ENCODE measurements at places on chromosomes 12 and 14. TPM values are rescaled to one million over a fixed set of nuclear protein-coding genes. Genes with fewer than 3 reads are reported as not detected.

GRCh38 chr12:99600388-99600787 is 47.2 kb upstream of the GARIN6 start:
- no peak for DNase-seq

DNA sequence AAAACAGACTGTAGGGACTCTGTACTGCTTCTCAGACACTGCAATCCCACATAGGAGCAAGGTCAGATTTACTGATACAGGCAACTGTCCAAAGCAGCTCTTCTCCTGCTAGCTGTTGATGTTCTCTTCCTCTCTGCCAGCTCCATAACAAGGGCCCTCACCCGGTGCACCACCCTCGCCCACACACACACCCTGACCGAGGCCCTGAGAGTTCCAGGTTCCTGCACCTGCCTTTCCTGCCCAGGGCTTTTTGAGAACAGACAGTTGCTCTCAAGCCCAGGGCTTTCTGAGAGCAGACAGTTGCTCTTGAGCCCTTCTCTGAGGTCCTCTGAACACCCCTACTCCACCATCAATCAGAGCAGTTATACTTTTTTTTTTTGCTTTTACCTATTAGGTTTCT is 233.8 kb upstream of the GARIN6 start:
- DNase-seq: no peak

The C12orf50 gene
- not detected for total RNA-seq

GRCh38 chr14:106694638-106695393 is 1168.4 kb downstream of the TMEM121 start:
- no peak for DNase-seq

GRCh38 chr14:78286210-78286609 is 116.0 kb downstream of the NRXN3 start:
- DNase-seq: no peak

The SLC38A4 gene
- total RNA-seq: 3.0 TPM

The AKAP6 gene
- not detected for total RNA-seq

The IL31 gene
- not detected for total RNA-seq

The TRHDE gene
- total RNA-seq: 5.0 TPM

GRCh38 chr12:70040141-70040540 is 203.1 kb upstream of the CNOT2 start:
- DNase-seq: no peak

GRCh38 chr12:31959701-31960391 is 631 bp downstream of the RESF1 start:
- peak; percentile 78 for DNase-seq

- no peak for DNase-seq
These were observed 7.7 kb downstream of the CLBA1 start for GRCh38 chr14:104993306-104993705.

DNA sequence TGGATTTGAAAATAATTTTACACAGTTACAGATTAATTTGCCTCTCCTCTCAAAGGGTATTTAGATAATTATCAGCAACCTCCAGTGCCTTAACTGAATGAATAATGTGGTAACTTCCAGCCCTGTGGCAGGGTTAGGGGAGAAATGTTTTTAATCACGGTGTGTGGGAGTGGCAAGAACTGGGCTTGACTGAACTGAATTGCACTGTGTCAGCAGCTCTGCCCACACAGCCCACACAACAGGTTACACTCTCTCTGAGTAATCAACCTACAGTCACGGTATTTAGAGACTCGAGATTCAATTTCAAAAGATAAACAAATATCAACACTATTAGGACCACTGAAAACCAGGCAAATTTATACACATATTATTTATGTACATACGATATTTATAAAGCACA is 198.5 kb downstream of the KCNC2 start:
- DNase-seq: peak; percentile 11

DNA sequence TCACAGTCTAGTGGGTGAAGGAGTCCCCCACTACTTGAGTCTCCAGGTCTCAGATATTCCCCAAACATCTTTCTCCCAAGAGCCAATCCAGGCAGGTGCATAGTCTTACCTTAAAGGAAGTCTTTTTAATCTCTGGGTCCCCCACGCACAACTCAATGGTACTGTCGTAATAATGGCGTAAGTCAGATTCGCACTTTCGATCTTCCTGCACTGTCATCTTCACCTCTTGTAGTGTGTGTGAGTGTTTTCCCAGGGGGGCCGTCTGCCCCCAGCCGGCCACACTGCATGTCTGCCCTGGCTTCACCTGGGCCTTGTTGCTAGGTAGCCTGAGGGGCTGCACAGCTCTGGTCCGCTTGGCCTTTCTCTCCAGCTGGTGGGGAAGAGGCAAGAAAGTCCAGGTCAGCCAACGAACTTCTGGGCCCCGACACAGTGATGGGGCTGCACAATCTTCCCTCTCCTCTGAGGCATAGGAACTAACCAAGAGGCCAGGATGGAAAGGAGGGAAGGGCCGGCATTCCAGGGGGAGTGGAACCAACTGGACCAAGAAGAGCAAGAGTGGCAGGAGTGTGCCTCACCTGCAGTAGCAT is 2.1 kb downstream of the GZMB start:
- DNase-seq: no peak

DNA sequence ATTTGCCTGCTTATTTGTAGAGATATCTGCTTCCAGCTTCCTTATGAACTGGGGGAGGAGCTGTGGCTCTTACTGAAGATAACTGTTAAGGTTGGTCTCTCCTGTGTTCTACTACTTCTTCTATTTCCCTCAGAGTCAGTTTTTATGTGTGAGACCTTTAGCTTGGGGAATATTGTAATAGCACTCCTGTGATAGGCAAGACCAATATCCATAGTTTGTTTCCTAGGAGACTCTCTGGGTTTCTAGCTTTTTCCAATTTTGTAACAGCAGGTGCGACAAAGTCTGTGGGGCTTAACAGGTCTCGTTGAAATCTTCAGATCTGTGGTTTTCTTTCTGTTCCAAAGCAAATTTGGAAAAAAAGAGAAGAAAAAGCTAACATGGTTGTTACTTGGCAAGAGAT is at the start of gene OR10G3:
Gene OR10G3 (minus strand): TSS at position 101 of the 400 bp plus-strand sequence. CDS start 9,332 bp downstream, outside the sequence.
- DNase-seq: no peak

The DYRK4 gene
- 56.7 TPM for total RNA-seq
